ENCODE measurements at places on chromosomes 3 and 15.

DNA sequence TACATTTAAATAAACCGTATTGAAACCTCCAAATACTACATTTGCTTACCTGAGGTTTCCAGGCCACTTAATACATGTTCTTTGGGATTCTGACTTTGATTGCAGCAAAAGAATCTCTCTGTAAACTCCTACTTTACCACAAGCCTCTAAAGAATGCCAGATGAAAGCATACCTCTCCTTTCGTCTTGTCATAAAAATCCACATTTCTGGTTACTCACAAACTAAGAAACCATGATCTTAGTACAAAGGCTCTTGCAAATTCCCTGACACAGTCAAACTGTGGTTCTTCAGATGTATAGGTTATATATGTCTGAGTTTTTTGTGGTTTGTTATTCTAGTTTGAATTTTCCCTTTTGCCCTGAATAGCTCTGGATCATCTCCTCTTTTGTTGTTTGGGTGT lies 188.4 kb downstream of the RAP2B start:
- no peak for DNase-seq

GRCh38 chr3:15339786-15340215 lies 7.4 kb upstream of the SH3BP5 start:
- no peak for DNase-seq

DNA sequence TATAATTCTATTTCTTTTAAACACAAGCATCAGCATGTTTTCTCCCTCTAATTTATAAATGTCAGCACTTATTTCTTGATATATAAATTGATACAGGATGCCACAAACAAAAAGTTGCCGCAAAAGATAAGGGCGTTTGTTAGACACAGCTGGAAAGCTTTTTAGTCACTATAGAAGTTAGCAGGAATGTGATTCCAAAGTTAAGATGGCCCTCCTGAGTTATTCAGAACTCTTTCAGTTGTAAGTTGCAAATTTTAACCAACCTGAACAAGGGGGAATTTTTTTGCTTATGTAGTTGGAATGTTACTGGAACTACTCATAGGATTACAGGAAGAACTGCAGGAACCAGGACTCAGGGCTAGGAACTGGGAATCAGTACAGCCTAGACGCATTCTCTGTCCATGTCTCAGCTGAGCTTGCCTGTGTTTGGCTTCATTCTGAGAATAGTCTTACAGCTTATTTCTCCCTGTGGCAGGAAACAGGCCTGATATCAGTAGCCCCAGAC lies 166.3 kb downstream of the VGLL4 start:
- no peak for DNase-seq

GRCh38 chr15:75639191-75639708 lies 774 bp downstream of the IMP3 start:
- DNase-seq = no peak

DNA sequence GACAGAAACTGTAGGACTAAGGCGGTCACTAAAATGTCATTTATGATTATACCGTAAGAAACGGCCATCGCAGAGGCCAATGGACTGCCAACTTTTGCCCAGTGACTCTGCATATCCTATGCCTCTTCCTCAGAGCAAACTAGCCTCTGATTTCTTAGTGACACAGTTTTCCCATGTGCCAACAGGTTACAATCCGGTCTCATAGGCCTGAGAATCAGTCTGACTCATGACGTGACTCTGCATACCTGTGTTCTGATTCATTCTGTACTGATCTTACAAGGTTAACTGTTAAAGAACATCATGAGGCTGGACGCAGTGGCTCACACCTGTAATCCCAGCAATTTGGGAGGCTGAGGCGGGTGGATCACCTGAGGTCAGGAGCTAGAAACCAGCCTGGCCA lies 17.8 kb downstream of the RUBCN start:
- DNase-seq = no peak

DNA sequence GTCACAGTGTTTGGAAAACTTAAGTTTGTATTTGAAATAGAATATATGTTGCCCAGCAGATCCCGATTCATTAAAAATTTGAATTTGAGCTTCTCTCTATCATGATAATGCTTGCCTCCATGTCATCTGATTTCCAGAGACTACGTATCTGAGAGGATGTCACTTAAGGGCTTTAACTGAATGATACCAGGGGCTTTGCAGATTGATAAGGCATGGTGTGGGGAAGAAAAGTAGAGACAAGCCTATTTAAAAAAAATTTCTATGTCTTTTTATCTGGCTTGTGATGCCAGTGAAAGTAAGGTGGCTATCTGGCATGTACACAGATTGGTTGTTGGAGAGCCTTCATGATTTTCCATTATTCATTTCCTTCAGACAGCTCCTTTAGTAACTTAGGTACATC lies 72.7 kb downstream of the UBE2E2 start:
- no peak for DNase-seq

DNA sequence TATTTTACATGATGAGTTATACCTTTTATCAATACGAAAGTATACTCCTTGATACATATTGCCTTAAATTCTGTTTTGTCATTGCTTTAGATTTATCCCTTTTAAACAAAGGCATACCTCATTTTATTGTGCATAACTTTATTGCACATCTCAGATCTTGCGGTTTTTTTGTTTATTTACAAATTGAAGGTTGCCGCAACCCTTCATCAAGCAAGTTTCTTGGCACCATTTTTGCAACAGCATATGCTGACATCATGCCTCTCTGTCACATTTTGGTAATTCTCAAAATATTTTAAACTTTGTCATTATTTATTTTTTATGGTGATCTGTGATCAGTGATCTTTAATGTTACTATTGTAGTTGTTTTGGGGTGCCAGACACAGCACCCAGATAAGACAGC lies 20.9 kb downstream of the SNRK start:
- DNase-seq = no peak
